Kidney glomerular epithelial cell (primary cell): ENCODE measurements at places on chromosomes 1 and 21.

GRCh38 chr1:235238558-235238957, 77.5 kb upstream of the RBM34 start:
- DNase-seq, result no peak

- no peak for DNase-seq
Observed at GRCh38 chr1:183263886-183264602, 78.0 kb downstream of the LAMC2 start.

DNA sequence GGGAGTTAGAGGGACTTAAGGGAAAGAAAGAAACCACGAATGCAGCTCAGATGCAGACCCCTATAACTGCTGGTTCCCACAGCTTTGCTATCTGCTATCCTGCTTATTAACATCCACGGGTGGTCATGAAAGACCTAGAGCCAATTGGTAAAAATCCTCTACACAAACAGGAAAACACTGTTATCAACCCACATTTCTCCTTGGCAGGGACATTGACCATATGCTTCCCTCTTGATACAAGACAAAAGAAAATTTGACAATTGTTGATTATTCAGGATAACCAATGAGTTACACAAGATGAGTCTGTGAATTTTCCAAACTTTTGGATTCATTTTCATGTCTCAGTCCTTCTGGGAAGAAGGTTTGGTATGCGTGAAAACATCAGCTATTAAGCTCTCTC, 90.4 kb downstream of the TIAM1 start:
- DNase-seq, result no peak

DNA sequence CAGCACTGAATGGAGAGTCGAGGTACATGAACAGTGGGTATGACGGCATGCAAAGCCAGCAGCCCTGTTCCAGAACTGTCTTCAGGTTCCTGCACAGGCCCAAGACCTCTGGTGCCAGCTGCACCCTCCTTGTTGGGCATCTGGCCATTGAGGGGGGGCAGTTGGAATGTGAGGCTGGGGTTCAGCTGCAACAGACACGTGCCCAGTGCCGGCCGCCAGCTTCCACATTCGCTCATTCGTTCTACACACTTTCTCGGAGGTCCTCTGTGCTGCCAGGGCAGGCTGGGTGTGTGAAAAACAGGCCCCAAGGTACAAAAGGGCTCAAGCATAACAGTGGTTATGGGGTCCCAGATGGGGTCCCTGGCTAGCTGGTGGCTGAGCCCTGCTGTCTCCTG, 37.9 kb upstream of the SLC19A1 start:
- no peak for DNase-seq

DNA sequence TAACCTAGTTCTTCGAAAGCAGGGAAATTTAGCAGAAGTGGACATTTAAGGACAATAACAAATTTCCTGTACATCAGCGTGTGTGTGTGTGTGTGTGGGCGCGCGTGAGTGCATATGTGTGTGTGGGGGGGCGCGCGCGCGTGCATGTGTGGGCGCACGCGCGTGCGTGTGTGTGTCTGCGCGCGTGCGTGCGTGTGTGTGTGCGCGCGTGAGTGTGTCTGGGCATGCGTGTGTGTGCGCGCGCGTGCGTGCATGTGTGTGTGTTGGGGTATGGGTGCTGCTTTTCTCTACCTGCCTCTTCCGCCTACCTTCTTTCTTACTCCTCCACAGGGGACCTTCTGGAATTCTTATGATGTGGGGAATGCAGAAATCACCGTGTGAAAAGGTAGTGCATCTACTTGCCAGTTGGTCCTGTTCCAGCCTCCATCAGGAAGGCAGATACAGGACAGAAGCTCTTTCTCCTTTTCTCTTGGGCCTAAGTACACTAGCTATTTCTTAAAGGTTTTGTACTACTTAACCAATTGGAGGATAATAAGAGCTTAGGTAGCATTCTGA, 165.4 kb upstream of the KCNK2 start:
- no peak for DNase-seq

DNA sequence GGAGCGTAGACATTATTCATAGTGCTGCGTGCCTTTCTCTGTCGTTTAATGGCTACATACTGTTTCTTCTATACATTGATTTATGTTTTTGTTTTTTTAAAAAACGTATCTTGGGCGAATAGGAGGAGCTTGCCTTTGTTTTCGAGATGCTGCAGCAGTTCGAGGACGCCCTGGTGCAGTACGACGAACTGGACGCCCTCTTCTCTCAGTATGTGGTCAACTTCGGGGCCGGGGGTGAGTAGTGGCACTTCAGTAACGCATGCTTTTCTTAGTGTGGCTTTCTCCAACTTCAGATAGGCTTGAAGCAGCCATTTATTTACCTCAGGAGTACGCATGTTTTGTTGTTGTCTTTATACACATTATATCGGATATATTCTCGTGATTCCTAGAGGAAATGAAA, 46.9 kb downstream of the TRAPPC10 start:
- no peak for DNase-seq

DNA sequence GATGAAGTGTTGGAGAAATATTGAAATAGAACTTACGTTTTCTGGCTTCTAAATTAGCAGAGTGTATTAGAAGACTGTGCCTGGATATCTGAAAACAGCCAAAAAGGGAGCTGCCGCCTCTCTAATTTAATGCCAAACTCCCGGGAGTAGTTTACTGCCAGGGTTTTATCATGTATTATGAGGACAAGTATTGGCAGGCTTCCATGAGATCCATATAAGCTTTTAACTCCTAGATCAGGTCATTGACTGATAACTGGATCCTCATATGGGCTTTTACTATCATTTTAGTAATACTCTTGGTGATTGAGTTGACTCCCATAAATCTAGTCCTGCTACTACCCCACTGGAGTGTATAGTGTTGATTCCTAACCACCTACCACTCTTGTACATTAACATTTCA, 178.4 kb upstream of the CXADR start:
- DNase-seq, result no peak

DNA sequence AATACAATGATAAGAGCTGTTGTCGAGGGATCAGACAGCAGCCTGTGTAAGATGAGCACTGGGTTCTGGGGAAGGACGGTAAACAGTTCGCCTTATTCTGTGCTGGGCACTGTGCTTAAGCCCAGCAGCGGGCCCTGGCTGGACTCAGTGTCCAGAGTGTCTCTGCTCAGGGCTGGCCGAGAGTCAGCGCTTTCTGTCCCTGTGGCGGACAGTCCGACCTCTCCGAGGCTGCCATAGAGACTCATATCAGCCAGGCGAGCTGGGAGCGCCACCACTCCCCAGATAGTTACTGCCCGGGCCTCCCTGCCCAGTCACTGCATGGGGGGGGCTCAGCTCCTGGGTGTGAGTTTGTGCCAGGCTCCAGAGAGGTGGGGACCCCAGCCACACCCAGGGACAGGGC, 14.7 kb upstream of the NPHP4 start:
- no peak for DNase-seq

- no peak for DNase-seq
Observed at GRCh38 chr1:168945870-168946269, 160.6 kb upstream of the ATP1B1 start.

- DNase-seq, result peak; percentile 18
Observed at GRCh38 chr1:89633800-89634625, 1.1 kb downstream of the LRRC8C start.

GRCh38 chr1:101044259-101044658, 18.7 kb upstream of the DPH5 start:
- no peak for DNase-seq

DNA sequence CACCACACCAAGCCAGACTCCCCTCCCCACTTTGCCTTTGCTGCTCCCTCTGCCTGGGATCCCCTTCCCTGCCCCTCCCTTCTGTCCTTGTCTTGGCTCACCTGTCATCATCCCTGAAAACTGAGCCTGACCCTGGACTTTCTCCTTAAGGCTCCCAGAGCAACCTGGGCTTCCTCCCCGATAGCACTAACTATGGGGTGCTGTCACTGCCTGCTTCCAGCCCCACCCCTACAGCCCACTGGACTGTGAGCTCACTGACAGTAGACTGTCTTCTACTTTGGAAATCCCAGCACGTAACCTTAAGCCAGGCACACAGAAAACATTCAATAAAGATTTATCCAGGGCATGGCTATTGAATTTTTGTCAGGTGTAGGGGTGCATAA, 9.5 kb upstream of the CSF1 start:
- no peak for DNase-seq

DNA sequence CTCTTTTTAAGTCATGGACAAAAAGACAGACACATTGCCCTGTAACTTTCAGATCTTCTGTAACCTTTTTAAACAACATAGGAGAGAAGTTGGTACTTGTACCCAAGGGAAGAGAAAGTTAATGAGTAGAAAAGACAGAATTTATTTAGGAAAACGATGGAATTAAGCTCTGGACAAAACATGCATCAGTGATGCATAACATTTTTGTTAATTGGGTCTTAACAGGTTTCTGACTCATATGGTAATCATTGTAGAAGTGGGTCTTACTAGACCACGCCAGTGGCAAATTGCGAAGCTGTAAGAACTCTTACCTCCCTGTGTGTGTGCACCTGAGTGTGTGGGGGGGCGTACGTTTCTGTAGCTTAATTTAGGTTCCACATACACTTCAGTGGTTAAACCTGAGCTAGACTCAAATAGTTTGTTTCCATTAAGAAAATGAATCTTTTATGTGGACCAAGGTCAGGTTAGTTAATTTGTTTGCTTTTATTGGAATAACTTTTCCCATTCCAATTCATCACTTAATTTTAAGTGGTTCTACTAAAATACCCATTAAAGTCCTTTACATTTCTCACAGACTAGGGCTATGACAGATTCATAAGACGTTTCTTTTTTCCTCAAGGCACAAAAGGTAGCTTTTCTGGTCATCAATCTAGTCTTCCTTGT, 48.1 kb downstream of the NFIA start:
- no peak for DNase-seq

DNA sequence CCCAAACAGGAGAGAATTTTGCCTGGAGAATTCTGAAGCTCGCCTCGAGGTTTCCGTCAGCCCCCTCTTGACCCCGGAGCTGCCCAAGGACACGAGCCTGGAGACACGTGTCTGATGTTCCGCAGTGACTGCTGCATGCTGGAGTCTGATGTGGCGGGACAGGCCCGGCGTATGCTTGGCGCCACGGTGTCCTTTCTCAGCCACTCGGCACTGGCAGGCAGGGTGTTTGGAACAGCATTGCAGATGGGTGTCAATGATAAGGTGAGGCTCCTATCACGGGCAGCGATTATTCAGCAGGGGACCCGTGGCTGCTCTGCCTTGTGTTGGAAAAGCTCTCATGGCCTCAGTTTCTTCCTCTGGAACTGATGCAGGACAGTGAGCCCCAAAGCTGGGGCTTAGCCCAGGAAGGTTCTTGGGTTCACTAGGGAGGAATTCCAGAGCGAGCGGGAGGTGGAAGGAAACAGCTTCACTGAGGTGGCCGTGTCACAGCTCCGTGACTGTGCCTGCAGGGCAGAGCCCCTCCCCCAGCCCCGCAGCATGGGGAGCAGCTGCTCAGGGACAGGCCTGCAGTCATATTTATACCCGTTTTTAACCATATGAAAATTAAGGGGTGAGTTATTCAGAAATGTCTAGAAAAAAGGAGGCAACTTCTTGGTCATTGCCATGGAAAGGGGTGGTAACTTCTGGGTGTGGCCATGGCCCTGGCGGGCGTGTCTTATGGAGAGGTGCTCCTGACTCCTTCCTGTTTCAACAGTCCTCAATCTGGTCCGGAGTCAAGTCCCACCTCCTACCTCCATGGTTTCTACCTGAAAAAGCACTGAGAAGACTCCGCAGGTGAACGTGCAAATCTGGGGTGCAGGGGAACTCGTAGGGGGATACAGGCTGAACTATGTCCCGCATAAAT, 123.4 kb downstream of the SIK1 start:
- DNase-seq, result no peak

GRCh38 chr1:27332536-27333281, 9.1 kb upstream of the SYTL1 start:
- no peak for DNase-seq

DNA sequence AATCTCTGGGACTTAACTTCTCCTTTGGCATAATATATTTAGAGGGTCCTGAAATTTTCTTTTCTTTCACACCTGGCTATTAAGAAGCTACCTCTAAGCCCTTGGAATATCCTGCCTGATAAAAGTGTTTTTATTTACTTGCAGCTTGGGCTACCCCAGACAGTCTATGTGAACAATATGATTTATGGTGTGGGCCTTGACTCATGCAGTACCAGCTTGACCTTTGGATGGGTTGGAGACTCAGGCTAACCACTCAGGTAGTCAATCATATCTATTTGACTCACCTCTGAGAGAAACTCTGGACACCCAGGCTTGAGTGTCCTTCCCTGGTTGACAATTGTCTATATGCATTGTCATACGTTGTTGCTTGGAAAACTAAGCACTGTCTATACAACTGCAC, 13.4 kb upstream of the PGBD2 start:
- DNase-seq, result no peak

GRCh38 chr1:180397175-180397574, 105.2 kb downstream of the ACBD6 start:
- DNase-seq, result no peak

DNA sequence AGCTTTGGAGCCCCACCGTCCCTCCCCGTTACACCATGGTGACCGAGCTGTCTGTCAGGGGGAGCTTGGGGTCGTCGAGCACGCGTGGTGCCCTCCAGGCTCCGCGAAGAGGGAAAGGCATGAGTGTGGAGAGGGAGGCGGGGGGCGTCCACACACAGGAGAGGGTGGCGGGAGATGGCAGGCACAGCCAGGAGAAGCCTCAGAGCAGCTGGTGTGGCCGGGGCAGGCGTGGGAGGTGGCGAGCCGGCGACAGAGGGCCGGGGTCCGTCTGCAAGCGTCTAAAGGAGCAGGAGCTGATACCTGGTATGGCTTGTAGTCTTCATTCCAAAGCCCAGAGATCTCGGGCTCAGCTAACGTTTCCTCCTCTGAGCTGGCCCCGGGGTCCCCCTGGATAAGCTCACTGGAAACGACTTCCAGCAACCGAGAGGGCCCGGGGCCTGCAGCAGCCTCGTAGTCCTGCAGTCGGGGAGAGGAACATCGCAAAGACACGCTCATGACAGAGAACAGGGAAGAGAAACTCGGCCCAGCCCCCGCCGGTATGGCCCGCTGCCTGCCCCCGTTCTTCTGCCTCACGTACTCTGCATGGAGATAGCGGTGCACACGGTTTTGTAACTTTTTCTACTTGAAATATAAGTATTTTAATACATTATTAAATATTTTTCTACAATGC, 37.4 kb downstream of the CFAP74 start:
- DNase-seq, result no peak

DNA sequence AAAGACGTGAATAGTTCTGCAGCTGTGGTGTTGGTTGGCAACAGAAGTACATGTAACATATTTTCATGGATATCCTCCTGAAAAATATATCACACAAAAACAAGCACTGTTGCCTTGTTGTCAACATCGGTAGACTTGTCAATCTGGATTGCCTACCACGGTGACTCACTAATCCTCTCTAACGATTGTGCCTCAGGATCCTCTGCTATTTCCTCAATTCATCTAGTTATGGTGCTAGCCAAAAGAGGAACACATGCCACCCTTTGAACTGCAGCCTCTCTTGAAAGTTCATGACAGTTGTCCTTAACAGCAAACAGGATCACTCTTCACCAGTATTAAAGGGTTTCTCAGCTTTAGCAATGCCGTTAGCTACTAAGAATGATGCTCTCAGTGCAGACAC, 25.7 kb downstream of the RASAL2 start:
- no peak for DNase-seq
